Activated naive CD8-positive, alpha-beta T cell treated with anti-CD3 and anti-CD28 coated beads, Interleukin-2, amount 10 ng/mL, durations not matched to agents 7 days and 5 days (primary cell): ENCODE measurements at places on chromosomes 11 and 22. TPM values are rescaled to one million over a fixed set of nuclear protein-coding genes. Genes with fewer than 3 reads are reported as not detected.

- DNase-seq: no peak
Observed at GRCh38 chr11:65713212-65713969, 1.3 kb downstream of the KAT5 start.

DNA sequence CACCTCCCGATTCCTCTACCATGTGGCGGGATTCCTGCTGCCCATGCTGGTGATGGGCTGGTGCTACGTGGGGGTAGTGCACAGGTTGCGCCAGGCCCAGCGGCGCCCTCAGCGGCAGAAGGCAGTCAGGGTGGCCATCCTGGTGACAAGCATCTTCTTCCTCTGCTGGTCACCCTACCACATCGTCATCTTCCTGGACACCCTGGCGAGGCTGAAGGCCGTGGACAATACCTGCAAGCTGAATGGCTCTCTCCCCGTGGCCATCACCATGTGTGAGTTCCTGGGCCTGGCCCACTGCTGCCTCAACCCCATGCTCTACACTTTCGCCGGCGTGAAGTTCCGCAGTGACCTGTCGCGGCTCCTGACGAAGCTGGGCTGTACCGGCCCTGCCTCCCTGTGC lies 10.5 kb downstream of the CXCR5 start:
- no peak for DNase-seq

The DLG2 gene
- total RNA-seq: 2.6 TPM

- no peak for DNase-seq
Observed at GRCh38 chr11:60658409-60658808, 41.0 kb upstream of the MS4A8 start.

- no peak for DNase-seq
Observed at GRCh38 chr11:101336155-101336554, 206.5 kb upstream of the PGR start.

DNA sequence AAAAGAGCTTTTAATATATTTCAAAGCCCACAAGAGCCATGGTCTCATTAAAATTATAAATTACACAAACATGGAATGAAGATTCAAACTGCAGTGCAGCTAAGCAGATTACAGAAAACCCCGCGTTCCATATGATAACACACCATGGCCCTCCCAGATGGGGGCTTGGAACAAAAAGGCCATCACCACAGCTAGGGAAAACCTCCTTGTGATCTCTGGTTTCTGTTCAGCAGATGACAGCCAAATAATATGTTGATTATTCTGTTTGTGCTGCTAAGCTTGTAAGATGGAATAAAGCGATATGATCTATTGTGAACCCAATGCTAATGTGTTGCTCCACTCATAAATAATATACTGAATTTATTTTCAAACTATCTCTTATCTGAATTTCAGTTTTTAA lies 28.5 kb downstream of the IMMP1L start:
- DNase-seq: no peak

The BEST1 gene
- total RNA-seq: 0.30 TPM

The ELF5 gene
- total RNA-seq: not detected
